ENCODE measurements at places on chromosomes 7 and 10.

- ATAC-seq, result no peak
Observed at GRCh38 chr10:44843484-44843883, 67.7 kb upstream of the TMEM72 start.

GRCh38 chr7:142401951-142402350 lies 144.1 kb upstream of the PRSS58 start:
- ATAC-seq, result peak; percentile 31

- ATAC-seq, result no peak
Observed at GRCh38 chr10:12418000-12418399, 68.7 kb downstream of the CAMK1D start.

GRCh38 chr7:93212881-93213280 lies 13.4 kb downstream of the HEPACAM2 start:
- ATAC-seq, result no peak
